EH (cell line): ENCODE measurements at places on chromosomes 16 and 17.

- DNase-seq: peak; percentile 33
Observed at GRCh38 chr17:55005520-55005919, 37.0 kb downstream of the STXBP4 start.

- DNase-seq: no peak
Observed at GRCh38 chr16:89293276-89294143, 76.0 kb downstream of the ZNF778 start.

- peak; percentile 43 for DNase-seq
Observed at GRCh38 chr17:32927724-32928585, at the start of gene TMEM98. Gene TMEM98 (plus strand): TSS chr17:32928153. CDS start chr17:32931529, 3,376 bp downstream.

GRCh38 chr16:30112197-30113030 lies 923 bp downstream of the GDPD3 start:
- peak; percentile 54 for DNase-seq

- DNase-seq: no peak
Observed at GRCh38 chr17:74371653-74372147, 4.4 kb downstream of the GPR142 start.

- no peak for DNase-seq
Observed at GRCh38 chr17:79855331-79856124, 16.3 kb upstream of the CBX4 start.

DNA sequence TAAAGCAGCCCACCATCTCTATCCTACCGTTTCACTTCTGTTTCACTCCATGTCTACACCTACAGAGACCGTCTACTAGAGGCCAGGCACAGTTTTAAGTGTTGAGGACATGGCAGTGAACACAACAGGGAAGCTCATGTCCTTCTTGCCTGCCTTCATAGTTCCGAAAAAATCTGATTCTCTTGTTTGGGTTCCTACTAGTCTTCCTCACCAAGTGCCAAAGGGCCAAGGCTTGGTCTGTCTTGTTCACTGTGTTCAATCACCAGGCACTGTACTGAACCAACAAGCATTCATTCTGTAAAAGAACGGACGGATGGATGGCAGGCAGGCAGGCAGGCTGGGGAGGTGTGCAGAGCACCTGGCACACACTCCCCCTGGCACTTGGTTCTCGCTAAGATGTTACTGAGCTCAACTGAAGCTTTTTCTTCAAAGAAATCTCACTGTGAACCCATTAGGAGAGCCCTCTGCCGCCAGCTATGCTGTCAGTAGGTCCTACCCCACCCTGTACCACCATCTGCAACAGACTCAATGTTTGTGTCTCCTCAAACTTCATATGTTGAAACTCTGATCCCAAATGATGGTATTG lies 2.5 kb downstream of the DEXI start:
- no peak for DNase-seq
